AML-193 (cell line): ENCODE measurements at places on chromosomes 7 and 10.

- no peak for DNase-seq
These were observed 5.8 kb upstream of the TRUB1 start for GRCh38 chr10:114932225-114932624.

- no peak for DNase-seq
These were observed 30.1 kb upstream of the TM9SF3 start for GRCh38 chr10:96616961-96617360.

GRCh38 chr10:100739517-100740368 is 5.6 kb upstream of the PAX2 start:
- DNase-seq: no peak

- DNase-seq: no peak
These were observed 24.1 kb upstream of the ADCYAP1R1 start for GRCh38 chr7:31028006-31028405.

DNA sequence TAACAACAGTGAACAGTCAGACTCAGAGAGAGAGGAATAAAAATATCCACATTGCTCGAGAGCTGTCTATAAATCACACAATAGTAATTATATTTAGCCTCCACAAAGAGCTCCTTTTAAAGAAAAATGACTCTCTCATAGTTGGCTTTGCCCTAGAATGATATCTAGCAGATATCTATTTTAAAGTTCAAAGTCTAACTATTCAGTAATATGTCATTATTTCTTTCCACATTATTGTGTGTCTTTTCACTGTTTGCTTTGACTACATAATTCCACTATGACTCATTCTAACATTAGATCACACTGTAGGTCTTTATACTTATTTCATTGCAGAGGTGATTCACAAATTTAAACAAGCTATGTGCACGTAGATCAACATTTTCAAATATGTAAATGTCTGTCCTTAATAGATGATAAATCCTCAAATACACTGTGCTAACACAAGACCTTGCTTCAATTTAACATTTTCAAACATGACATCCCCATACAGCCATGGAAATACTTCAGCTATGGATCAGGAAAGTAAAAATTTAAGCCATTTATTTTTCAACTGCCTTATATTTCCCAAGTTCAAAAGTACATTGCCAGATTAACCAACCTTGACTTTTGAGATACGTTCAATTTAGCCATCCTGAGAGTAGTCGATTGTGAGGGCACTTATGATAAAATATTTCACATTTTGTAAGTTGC is 99.9 kb upstream of the AKR1E2 start:
- DNase-seq: no peak
